T-helper 2 cell (primary cell): ENCODE measurements at places on chromosomes 2 and 18.

DNA sequence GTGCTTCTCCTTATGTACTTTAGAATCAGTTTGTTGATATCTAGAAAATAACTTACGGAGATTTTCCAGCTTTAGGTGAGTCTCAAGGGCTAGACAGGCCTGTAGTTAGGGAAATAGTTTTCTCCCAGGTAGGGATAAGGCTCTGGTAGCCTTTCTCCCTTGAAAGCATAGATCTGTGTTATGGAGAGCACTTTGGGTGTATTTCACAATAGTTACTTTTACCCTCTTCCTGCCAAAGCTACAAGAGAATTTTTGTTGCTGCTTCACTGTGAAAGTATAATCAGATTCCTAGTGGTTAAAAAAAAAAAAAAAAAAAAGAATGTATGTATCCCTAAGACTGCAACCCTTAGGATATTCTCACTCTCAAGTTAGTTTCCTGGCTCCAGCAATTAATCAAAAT is 267.5 kb downstream of the PIK3C3 start:
- no peak for DNase-seq

- no peak for DNase-seq
Observed at GRCh38 chr2:149394864-149395263, 64.5 kb downstream of the LYPD6 start.

GRCh38 chr2:217650229-217650628 is 352.6 kb downstream of the TNS1 start:
- no peak for DNase-seq

DNA sequence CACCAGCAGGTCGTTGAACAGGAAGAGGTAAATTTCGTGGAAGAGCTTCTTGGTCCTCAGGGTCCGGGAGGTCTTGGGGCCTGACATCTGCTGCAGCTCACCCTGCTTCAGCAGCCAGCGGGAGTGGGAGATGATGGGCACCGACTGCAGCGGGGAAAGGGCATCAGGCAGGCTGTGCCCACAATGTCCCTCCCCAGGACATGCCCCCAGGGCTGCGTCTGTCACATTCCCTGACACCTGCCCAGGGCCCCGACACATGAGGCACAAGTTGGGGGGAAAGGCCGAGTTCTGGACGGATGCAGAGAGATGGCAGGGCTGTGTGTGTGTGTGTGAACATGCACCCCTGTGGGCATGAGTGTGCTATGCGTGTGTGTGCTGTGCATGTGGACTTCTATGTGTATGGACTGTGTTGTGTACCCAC is 13.9 kb downstream of the SNORC start:
- no peak for DNase-seq

GRCh38 chr18:41864216-41864615 is 90.8 kb upstream of the PIK3C3 start:
- no peak for DNase-seq

DNA sequence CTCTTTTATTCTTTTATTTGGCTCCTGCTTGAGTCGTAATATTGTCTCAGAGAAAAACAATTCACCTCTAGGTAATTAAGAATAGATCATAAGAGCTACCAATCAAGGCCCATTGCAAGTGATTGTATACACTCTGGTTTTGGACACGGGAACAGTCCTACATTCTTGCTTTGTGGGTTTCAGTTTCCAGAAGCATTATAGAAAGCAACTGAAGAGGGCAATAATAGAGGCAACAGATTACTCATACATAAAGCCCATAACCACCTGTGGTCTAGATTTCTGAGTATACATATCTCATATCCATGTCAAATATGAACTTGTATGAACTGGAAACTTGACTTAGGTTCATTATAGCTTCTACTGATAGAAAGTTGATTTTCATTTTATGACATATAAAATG is 65.4 kb downstream of the DIS3L2 start:
- no peak for DNase-seq

GRCh38 chr18:57806201-57806977 is 3.3 kb upstream of the ATP8B1 start:
- no peak for DNase-seq

DNA sequence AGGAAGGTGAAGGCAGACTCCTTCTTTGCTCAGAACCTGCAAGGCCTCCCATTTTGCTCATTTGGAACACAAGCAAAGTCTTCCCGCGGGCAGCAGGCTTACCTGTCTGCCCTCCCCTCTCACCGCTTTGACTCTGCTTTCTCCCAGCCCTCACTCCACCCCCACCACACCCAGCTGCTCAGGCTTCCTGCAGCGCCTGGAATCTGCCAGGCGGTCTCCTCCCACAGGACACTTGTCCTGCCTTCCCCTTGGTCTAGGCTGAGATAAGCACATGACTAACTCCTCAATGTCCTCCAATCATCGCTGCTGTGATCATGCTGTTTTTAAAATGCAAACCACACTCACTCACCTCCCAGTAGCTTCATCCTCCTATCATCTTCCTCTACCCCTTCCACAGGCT is 430.0 kb downstream of the ZNF516 start:
- DNase-seq, result no peak

- DNase-seq, result no peak
Observed at GRCh38 chr2:128305555-128306080, 13.1 kb downstream of the HS6ST1 start.

GRCh38 chr2:221502270-221503010 is 69.7 kb downstream of the EPHA4 start:
- no peak for DNase-seq
